ENCODE measurements at places on chromosomes 1 and 21.

GRCh38 chr1:112982853-112983536, 27.0 kb upstream of the SLC16A1 start:
- DNase-seq = no peak

DNA sequence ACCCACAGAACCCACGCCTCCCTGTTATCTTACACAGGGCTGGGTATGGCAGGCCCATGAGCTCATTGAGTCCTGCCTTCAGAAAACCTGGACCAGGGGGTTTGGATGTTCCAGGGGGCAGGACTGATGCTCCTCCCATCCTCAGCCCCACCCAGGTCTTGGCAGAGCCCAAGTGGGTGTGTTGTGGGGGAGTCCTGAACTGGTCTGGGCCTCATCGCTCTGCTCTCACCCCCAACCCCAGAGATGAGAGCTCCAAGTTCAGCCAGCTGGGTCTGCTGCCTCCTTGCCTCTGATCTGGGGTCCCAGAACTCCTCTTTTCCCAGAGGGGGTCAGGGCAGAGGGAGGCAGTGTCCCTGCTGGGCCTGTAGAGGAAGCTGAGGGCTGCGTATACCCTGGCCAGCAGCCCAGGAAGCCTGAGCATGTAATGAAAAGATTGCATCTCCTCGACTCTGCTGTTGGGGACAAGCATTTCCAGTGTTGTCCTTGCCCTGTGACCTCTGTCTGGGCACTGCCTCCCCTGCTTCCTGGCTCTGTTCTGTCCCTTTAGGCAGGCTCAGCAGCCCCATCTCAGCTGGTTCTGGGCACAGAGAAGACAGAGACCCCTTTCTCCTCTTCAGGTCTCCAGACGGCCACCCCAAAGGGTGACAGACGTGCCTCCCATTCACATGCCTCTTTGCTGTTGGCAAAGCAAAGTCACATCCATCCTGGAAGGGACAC, 54.7 kb upstream of the EPS8L3 start:
- DNase-seq = no peak

DNA sequence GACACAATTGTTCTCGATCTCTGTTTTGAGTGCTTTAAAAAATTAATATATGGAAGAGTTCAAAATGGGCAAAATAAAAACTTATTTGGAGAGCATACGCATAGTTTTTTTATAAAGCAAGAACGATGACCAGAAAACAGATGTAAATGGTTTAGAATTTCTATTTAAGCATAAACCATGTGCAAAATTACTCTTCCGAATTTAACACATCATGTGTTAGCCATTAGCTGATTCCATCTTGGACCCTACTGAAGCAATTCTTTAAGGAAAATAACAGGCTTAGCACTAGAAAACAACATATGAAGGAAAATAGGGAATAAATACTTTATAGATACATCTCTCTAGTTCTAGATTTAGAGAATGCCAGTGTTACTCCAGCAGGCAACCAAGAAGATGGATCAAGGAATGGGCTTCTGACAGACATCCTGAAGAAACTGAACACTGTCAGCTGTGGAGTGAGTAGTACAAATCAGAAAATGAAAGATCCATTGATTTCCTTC, 26.7 kb downstream of the CDC7 start:
- DNase-seq = no peak

DNA sequence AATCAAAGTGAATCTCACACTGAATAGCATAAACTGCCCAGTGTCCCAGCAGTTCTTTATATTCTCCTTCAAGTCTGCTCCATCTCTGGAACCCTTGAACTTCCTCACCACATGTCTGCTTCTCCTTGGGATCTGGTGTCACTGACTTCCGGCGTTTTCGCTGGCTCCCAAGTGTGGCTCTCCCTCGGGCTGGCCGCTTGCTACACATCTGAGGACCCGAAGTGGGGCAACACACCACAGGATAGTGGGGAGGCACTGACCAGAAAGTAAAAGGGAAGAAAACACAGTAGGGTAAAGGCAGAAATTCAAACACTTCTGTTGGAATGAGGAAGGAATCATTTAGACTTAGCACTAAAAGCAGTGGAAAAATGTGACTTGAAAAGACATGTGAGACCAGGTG, 5.1 kb downstream of the NIT1 start:
- DNase-seq = no peak

GRCh38 chr21:38140207-38140903, 116.4 kb upstream of the KCNJ15 start:
- DNase-seq = no peak

GRCh38 chr1:38778521-38778920, 81.1 kb downstream of the RRAGC start:
- no peak for DNase-seq

- no peak for DNase-seq
Measured at GRCh38 chr1:157286646-157287420, 148.6 kb upstream of the ETV3 start.

- no peak for DNase-seq
Measured at GRCh38 chr1:228364068-228364705, 42.4 kb downstream of the TRIM11 start.

DNA sequence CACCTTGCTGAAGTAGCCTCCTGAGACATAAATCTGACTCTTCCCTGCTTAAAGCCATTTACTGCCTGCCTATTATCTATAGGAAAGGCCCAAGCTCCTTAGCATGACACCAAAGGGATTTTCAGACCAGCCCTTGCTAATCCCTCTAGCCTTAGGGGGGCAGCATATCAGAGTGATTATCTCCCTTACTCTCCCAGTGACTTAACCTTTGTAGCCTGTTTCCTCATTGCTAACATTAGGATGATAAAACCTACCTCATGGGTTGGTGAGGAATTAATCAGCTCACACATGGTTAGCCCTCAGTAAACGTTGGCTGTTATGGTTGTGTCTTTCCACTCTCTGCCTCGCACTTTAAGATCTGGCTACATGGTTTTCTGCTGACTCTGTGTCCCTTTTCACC, 70.1 kb downstream of the ROR1 start:
- DNase-seq = no peak

- DNase-seq = no peak
Measured at GRCh38 chr1:32811917-32812316, 5.2 kb downstream of the YARS1 start.

DNA sequence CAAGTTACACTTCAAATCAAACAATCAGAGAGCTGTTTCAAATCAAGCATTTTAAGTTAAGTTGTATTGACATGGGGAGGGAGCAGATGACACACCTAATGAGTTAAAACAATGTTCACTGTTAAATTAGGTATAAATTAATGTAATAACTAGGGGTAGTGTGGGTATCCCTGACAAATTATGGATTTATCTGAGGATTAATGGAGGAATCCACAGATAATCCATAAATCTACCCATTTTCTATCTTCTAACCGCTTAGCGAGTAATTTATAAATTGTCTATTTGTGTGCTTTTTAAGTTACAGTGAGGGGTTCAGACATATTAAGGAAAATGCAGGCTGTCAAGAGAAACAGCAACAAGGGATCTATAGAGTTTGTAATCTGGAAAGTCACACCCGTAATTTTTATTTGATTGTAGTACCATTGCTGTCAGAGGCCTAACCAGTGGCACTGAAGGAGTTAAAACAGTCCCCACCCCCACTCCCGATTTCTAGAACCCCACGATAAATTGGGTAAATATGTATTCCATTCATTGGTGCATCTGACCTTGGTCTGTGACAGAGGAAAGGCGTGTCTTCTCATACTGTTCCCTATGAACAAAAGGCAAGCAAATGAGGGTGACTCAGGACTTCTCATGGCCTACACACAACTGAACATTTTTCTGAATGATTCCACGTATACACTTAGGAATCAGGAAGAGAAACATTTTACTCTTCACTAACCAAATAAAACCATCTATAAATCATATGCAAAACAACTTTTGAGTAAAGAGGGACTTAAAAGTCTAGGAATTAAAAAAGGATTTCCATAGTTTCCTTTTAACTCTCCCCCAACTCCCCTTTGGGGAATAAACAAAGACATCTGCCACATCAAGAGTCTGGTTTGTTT, 7.4 kb downstream of the IRF2BP2 start:
- no peak for DNase-seq

DNA sequence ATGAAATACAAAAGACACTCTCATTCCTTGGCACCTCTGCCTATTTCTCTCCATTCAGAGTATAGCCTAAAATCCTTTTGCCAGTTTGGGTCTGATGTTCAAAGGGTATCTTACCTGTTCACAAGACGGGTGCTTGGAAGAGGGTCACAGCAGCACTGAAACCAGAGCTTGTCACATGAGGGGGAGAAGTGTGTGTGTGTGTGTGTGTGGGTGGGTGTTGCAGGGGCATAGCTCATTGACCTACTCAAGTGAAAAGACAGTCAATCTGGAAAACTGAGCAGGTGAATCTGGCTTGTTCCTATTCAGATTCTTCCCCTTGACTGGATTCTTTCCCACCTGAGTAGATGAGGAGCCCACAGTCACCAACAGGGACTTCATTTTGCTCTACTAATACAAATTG, 63.9 kb downstream of the KCTD3 start:
- DNase-seq = no peak

DNA sequence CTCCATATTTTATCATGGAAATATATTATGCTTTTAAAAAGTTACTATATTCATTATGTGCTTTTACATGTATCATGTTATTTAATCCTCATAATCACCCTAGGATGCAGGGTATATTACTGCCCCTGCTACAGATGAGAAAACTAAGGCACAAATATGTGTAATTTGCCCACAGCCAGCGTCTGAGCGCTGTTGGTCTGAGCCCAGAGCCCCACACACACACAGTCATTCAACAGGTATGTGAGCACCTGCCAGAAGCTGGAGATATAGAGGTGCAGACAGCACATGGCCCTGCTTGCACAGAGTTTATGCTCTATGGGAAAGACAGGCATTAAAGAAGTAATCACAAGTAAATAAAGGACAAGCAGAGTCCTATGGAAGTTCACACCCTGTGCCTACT, 49.8 kb upstream of the SEC16B start:
- no peak for DNase-seq

- DNase-seq = no peak
Measured at GRCh38 chr1:114341856-114342255, 169.1 kb downstream of the TRIM33 start.

- no peak for DNase-seq
Measured at GRCh38 chr1:96465441-96465840, 256.1 kb upstream of the PTBP2 start.

GRCh38 chr1:198492872-198493271, 47.6 kb downstream of the ATP6V1G3 start:
- DNase-seq = no peak

- DNase-seq = no peak
Measured at GRCh38 chr1:34292472-34292871, 115.8 kb downstream of the C1orf94 start.

GRCh38 chr1:53896635-53897229, 2.7 kb downstream of the DIO1 start:
- DNase-seq = no peak

- DNase-seq = no peak
Measured at GRCh38 chr1:204578867-204579664, 62.9 kb downstream of the MDM4 start.

GRCh38 chr21:37765221-37765900, 150.9 kb downstream of the KCNJ6 start:
- DNase-seq = no peak

GRCh38 chr1:92065042-92065441, 10.2 kb downstream of the SETSIP start:
- DNase-seq = no peak

GRCh38 chr1:7644961-7645750, 125.9 kb upstream of the VAMP3 start:
- DNase-seq = no peak
